ENCODE measurements at places on chromosomes 2 and 18.

GRCh38 chr2:3968736-3969135 is 265.4 kb downstream of the DCDC2C start:
- no peak for DNase-seq

DNA sequence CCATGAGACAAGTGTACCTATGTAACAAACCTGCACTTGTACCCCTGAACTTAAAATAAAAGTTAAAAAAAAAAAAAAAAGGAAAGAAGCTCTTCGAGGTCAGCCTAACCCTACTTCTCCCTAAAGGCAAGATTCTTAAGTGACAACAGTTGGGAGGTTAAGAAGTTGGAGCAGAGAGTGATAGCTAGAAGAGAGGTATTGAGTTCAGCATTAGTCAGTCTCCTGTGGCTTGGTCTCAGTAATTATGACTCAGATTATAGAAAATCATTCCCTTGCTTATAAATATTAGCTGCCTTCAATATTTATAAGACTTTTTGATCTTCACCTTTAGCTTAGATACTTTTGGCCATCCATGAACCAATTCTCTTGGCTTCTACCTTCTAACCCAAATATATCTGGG is 926.8 kb upstream of the SLC39A10 start:
- no peak for DNase-seq

GRCh38 chr2:224276251-224276650 is 125.7 kb downstream of the FAM124B start:
- DNase-seq: no peak

GRCh38 chr2:126835831-126836230 is 62.9 kb upstream of the TEX51 start:
- DNase-seq: no peak

DNA sequence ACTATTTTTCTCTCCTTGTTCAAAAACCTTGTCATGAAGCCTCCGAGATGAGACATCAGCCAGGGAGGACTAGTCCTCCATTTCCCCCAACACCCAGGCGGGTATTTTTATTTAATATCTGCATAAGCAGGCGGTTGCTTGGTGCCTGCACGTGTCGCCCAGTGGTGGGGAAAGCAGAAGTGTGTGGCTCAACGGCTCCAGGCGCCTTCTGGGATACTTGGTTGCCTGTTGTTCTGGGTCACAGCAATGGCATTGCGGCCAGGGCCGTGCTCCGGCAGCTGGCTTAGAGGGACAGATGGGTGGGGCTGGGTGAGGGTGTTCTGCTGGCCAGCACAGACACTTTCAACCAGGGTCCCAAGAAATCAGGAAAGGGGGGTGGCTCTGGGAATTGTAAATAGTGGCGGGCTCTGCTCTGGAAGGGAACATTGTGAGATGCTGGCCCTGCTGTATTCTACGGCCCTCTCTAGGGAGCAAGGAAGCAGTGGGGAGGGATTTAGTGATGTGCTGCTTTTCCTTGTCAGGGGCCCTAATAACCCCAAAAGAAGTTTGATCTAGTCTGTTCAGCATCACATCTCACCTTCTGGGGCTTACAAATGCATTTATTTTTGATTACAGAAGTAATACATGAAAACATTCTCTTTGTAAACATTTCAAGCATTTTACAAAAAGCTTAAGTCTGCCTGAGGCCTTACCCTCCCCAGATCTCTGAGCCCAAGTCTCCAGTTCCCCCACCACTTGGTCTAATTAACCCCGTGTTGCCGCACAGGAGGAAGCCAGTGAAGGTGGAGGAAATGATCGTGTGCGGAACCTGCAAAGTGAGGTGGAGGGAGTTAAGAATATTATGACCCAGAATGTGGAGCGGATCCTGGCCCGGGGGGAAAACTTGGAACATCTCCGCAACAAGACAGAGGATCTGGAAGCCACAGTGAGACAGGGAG is 1.1 kb downstream of the VAMP8 start:
- DNase-seq: no peak

DNA sequence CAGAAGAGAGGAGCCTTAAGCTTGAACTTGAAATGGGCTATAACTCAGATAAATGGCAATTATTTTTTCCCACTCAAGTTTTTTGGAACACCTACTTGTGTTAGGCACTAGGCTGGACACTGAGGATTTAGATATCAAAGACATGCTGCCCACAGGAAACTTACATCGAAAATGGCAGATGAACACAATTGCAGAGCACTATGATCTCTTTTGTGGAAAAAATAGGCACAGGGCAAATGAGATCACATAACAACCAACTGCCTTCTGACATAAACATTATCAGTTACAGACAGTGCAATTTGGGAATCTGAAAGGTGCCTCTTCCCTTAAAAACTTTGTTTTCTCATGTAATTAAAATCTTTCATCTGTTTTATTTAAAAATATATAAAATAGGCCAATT is 3.8 kb upstream of the IRS1 start:
- DNase-seq: no peak

DNA sequence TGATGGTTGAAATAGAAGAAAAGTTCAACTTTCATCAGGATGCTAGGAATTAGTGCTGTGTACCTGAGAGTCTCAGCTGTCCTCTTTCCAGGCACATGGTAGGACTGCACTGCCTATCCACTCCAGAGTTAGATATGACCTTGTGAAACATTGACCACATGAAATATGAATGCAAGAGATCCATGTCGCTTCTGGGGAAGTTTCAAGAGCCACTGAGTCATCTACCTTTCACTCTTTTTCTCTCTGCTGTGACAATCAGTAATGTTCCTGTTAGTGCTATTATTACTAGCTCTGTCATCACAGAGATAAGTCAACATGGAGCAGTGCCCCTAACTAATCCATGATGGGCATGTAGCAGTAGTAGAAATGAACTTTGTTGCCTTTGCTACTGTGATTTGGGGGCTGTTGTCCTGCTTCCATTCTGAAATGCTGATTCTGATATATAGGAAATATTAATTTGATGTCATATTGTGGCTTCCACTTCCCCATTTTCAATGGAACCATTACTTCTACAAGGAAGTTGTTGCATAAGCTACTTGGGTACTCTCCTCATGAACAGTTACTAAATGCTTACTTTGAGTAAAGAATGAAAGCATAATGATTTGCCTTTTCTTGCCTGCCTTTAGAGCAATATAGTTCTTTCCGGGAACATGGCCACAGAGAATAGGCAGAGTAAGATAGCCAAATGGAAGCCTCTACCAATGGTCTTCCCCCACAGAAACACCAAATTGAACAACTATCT is 192.8 kb upstream of the ZNF521 start:
- DNase-seq: no peak

- no peak for DNase-seq
Observed at GRCh38 chr18:63438181-63438580, 15.9 kb upstream of the VPS4B start.

- peak; percentile 61 for DNase-seq
Observed at GRCh38 chr2:157339965-157340655, 14.5 kb upstream of the ERMN start.

DNA sequence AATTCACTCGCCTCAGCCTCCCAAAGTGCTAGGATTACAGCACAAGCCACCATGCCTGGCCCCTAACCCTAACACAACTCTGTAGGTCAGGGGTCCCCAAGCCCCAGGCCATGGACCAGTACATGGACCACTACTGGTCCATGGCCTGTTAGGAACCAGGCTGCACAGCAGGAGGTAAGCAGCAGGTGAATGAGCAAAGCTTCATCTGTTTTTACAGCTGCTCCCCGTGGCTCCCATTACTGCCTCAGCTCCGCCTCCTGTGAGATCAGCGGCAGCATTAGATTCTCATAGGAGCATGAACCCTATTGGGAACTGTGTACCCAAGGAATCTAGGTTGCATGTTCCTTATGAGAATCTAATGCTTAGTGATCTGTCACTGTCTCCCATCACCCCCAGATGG is 201.7 kb downstream of the NRP2 start:
- DNase-seq: no peak

DNA sequence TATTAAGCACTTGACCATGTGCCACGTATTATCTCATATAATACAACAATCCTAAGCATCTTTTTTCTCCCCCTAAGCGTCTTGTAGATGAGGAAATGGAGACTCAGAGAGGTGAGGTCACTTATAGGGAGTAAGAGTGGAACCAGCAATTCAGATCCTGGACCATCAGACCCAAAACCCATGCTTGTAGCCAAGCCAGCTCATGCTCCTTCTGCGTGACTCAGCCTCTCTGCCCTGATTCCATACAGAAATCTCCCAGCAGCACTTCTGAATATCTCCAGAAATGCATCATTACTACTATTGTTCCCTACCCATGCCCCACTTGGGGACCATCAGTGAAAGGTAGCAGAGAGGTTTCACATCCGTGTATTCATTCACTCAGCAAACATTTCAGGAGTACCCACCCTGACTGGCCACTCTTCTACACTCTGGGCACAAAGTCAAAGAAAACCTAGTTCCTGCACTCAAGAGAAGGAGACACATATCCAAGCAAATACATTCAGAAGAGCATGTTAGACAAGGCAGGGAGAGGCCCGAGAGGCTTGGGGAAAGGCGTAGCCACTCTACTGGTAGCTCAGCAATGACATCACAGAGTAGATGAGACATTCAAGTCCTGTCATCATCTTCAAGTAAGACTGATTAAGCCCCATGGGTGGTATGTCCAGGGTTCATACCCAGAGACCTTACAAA is 141.9 kb downstream of the MTCL1 start:
- DNase-seq: peak; percentile 72

- DNase-seq: no peak
Observed at GRCh38 chr2:136021406-136021805, 36.0 kb upstream of the DARS1 start.

GRCh38 chr18:26059357-26059756 is 31.1 kb downstream of the SS18 start:
- DNase-seq: no peak

GRCh38 chr2:74792282-74792681 is 41.6 kb upstream of the HK2 start:
- DNase-seq: no peak

Measured in astrocyte (in vitro differentiated cells and primary cell).